ENCODE measurements at places on chromosomes 1 and 21.

- no peak for DNase-seq
Observed at GRCh38 chr1:3329640-3330281, 124.7 kb upstream of the ARHGEF16 start.

DNA sequence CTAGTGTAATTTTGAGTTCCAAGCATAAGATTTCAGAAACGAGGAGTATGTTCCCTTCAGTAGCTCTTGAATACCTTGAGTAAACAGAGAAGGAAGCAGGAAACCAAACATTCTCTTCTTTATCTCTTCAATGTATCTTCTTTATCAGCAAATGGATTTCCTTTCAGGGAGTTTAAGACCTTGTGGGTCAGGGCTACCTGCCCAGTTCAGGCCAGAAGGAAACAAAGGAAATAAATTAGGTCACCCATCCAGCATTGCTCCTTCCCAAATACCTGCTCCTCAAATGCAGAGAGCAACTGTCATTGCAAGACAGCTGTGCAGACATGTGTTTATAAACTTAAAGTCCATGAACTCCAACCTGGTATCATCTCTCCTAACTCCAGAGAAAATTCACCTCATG lies 130.1 kb upstream of the SOD1 start:
- no peak for DNase-seq

DNA sequence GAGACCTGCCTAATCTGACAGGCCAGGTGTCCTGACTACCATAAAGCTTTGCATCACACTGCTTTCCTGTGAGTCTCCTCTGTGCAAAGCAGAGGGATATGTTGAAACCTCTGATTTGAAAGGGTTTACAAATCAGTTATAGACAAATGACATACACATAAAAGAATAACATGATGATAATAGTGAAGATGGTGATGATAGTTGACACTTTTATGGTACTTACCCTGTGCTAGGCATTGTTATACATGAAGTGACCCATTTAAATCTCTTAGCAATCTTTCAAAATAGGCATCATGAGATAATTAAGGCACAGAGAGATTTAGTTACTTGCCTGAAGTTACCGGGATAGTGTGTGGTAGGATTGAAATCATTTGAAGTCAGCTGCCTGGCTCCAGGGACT lies 34.1 kb upstream of the PKN2 start:
- DNase-seq: no peak

DNA sequence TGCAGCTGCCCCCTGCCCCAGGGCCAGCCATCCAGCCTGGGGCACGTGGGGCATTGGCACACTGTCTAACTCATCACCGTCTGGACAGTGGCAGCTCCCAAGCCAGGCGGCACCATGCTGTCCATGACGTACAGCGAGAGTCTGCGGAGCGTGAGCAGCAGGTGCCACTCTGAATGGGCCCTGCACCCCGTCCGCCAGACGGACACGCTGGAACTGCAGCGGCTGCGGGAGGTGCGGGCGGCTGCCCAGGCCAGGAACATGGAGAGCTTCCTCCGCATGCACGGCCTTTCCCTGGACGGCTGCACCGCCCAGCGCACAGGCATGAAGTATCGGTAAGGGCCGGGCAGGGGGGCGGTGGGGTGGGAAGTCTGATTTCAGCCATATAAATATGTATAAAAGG lies 5.7 kb downstream of the KCNAB2 start:
- DNase-seq: no peak

- DNase-seq: no peak
Observed at GRCh38 chr1:203559523-203559922, 65.6 kb downstream of the OPTC start.

- DNase-seq: no peak
Observed at GRCh38 chr1:108896146-108897145, 19.7 kb downstream of the GPSM2 start.

DNA sequence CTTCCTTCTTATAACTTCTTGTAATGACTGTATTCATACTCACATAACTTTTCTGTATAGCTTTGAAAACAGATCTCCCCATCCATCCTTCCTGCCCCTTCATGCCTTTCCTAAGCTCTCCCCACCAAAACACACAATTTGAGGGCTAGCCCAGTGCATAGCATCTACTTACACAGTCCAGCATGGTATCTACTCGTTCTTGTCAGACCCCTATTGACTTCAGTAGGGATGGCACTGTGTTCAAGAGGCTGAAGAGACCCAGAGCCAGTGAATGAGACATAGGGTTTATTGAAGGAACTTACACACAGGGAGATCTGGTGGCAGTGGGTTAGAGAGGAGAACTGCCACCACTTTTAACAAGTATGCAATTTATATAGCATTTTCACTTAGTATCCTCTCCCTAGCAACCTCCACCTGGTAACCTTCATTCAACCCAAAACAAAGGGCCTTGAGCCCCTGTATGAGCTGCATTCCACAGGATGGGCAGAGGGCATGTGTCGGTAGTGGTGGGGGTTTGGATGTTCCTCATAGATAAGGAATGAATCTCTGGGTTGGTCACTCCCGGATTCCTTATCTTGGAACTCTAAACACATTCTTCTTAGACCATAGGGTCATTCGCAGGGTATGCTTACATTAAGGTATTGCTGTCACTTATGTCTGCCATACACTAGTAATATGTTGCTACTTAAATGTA lies 64.9 kb upstream of the GNG12 start:
- no peak for DNase-seq

DNA sequence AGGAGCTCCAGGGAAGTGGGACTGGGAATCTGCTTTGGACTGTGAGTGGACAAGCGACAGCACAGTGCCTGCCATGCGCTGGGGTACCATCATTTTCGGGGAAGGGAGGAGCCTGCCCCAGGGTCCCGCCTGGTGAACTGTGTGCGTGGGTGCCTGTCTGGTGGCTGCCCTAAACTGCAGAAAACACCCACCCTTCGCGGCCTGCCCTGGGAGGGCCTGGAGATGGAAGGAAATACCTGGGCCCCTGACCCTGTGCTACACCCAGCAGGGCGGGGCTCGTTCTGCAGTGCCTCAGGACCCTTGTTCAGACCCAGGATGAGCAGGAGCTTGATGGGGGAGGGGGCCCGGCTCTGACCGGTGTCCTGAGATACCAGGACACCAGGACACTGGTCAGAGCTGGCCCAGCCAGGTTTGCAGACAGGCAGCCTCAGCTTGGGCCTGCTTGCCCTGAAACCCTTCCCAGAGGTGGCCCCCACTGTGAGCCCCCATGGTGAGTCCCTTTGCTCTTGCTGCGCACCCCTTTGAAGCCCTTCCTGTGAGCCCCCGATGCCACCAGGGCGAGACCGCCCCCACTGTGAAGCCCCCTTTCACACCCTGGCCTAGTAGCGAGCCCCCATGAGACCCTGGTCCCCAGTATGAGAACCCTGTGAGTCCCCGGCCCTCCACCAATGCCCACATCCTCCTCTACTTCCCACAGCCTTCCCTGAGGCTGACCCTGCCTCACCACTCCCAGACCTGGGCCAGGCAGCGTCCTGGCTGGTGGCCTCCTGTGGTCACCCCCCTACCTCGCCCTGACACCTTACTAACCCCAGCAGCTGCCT lies 2.6 kb downstream of the GJC2 start:
- no peak for DNase-seq

DNA sequence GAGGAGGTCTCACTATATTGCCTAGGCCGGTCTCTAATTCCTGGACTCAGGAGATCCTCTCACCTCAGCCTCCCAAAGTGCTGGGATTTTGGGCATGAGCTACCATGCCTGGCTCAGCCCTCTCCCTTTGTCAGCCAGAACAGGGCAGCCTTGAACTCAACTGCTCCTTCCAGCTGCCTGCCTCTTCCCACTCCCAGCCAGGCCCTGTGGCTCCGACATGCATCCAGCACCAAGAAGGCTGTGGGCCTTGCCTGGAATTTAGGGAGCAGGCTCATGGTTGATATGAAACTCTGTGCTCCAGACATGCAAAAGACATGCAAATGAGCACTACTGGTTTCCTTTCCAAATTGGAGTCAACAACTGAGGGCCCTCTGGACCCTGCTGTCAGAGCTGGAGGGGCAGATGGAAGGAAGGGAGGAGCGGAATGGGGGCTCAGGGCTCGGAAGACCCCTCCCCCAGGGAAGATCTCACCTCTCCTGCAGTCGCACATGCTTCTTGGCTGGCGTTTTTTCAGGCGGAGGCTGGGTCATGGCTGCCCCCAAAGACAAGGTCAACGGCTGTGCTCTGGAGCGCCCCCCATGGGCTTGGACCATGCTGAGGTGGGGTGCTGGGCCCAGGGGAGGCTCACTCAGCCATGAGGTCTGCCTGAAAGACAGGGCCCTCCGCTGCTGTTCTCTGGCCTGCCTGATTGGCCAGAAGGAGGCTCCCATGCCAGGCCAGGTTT lies 1.4 kb downstream of the PTPN7 start:
- no peak for DNase-seq

GRCh38 chr21:26124421-26124833 lies 46.1 kb downstream of the APP start:
- no peak for DNase-seq

- no peak for DNase-seq
Observed at GRCh38 chr1:100793659-100794058, 74.1 kb downstream of the VCAM1 start.

DNA sequence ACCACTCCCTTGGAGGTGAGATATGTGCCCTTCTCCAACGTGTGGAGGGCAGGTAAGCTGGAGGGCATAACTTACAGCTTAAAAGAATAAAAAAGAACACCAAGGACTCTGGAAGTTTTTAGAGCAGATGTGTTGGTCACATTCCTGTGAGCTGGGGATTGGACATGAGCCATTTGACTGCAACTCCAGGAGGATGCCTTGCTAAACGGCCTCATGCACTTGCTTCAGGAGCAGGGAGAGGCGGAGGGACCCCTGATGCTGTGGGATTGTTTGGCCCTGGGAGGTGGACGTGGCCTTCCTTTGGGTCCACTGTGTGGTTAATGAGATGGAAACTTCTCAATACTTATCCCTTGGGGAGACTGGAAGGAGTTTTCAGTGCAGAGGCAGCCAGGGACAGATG lies 185.6 kb downstream of the RHOU start:
- no peak for DNase-seq

DNA sequence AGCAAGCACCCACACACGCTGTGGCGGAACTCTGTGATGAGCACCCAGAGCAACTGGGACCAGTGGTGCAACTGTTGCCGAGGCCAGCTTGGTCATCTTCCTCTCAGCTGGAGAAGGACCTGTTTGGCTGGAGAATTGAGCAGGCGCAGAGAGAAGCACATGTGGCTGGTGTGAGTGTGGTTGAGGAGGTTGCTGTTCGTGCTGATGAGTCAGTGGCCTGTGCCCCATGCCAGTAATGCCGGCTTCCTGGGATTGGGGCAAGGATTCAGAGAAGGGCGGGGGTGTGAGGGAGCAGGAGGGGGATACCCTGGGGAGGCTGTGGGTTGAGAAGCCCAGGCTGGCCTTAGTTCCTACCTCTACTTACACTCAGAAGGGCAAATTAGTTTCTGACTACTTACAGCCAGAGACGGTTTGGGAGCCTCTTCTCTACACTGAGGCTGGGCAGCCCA lies 57.5 kb upstream of the EPS8L3 start:
- DNase-seq: no peak

- DNase-seq: no peak
Observed at GRCh38 chr1:157704878-157705277, 4.3 kb upstream of the FCRL3 start.

DNA sequence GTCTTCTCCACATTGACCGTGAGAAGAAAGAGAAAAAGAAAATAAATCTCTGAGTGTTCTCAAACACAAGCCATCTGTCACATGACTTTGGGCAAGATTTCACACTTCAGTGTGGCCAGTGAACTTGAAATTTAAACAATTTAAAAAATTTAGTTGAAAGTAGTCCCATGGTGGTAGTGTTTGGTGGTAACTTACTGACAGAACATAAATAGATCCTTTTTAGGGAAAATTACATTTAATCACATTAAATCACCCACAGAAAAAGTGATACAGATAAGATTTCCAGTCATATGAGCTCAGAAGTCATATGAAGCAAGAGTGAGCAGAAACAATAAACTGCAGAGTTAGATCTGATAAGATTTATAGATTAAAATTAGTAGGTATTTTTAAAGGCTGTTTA lies 31.9 kb upstream of the SGIP1 start:
- DNase-seq: no peak

DNA sequence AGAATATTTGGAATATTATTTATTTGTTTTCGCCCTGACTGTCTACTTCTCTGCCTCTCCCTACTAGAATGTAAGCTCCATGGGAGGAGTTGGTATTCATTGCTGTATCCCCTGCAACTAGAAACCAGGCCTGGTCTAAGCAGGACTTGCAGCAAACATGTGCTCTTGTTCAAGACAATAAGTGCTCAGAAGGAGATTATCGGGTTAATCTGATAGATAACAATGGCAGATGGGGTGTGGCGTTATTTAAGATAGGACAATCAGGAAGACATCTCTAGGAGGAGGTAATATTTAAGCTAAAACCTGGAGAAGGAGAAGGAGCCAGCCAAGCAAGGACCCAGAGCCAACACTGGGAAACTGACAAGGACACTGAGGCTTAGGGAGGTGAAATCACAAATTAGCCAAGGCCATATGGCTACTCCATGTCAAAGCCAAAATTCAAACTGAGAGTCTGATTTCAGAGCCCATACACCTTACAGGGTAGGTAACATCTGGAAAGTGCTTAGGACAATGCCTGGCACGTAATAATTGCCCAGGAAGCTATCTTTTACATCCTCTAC lies 41.5 kb downstream of the STYXL2 start:
- DNase-seq: no peak

DNA sequence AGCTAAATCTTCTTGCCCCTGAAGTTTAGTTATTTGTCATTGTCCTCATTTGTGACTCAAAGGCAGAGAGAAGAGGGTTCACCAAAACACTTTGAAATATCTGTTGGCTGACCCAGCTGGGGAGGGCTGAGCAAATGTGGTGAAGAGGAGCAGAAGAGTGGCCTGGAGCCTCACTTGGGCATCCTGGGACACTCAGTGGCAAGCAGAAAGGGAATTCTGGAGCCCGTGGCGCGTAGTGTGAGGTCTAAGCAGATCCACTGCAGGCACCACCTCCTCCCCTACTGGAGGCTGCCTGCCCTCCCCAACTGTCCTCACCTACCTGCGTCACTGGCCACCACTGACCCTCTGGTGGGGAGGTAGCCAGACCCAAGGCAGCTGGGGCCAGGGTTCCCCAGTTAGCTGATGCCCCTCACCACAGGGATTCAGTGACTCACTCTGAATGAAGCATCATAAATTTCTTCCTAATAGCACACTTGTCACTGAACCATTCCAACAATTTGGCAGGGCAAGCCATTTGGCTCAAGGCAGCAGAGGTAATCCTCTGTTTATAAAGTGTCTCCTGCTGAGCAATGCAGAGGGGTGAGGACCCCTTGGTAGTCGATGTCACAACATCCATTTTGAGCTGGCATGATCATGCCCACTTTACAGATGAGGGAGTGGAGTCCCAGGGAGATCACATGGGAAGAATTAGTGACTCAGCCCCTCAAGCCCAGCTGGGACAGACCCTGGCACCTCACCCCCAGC lies 80.3 kb downstream of the NENF start:
- no peak for DNase-seq

Data from stimulated activated CD8-positive, alpha-beta memory T cell treated with anti-CD3 and anti-CD28 coated beads, Interleukin-15, amount 100 ng/mL, for 4 hours (primary cell).